Activated CD8-positive, alpha-beta memory T cell treated with anti-CD3 and anti-CD28 coated beads, Interleukin-2, amount 50 U/mL, for 48 hours (primary cell): ENCODE measurements at places on chromosomes 3 and 15.

DNA sequence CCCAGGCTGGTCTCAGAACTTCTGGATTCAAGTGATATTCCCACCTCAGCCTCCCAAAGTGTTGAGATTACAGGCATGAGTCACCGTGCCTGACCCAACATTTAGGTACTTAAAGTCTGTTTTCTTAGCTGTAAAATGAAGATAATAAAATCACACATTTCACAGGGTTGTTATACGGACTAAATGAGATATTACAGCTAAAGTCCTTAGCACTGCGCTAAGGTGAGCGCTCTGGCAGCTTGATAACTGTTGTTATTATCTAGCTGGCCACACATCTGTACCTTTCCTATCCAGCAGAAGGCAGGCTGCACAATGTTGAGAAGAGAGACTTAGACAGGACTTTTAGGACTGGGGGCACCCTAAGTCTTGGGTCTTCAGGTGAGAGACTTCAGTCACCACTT is 2.7 kb upstream of the LIPH start:
- DNase-seq = no peak

GRCh38 chr15:49199666-49200065 is 29.6 kb downstream of the GALK2 start:
- no peak for DNase-seq

GRCh38 chr3:40915346-40915865 is 283.9 kb upstream of the CTNNB1 start:
- DNase-seq = no peak

GRCh38 chr3:106457281-106458180 is 588.7 kb upstream of the CBLB start:
- no peak for DNase-seq

GRCh38 chr3:24272408-24272807 is 222.2 kb downstream of the THRB start:
- no peak for DNase-seq

- no peak for DNase-seq
These were observed 235.6 kb downstream of the CLSTN2 start for GRCh38 chr3:140170612-140171011.

DNA sequence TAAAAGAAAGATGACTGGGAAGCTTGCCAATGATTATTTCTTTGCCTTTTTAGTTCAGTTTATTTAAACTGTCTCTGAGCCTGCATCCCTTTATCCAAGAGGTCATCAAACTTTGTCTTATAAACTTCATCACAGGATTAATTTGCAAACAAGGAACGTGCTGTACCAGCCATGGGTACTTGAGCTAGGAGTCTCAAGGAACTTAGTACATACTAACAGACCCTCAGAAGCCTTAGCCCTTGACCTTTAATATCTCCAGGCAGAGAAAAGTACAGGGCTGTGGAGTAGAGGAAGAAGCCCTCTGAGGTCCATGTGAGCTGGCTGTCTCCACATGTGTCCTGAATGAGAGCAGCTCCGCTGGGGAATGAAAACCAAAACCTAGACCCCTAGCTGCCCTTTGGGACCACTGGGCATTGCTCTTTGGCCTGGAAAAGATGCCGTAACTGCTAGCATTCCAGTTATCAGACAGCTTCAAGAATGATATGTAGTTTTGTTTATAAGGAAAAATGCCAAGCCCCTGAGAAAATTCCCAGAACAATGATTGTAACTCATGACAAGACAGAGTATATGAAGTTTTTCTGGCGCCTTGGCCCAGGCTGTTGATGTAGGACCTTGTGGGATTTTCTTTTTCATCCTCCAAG is 92.1 kb downstream of the ASB7 start:
- DNase-seq = no peak
